ENCODE measurements at places on chromosomes 7 and 10.

DNA sequence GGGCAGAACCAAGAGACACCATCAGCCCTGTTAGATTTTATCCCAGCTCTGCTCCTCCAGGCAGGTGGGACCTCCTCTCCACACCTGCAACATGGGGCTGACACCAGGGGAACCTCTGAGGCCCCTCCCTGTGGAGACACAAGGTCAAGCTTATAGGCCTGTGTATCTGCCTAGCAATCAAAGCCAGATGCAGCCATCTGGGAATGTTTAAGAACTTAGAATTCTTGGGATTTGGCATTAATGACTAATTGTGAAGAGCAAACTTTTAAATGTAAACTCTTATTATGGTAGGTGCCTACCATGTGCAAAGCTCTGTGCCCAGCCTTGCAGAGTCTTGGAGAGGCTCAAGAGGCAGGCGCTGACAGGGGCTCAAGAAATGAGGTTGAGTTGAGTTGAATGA lies 52.1 kb downstream of the TBATA start:
- DNase-seq = no peak

GRCh38 chr7:84297616-84298015 lies 103.0 kb upstream of the SEMA3A start:
- DNase-seq = no peak

DNA sequence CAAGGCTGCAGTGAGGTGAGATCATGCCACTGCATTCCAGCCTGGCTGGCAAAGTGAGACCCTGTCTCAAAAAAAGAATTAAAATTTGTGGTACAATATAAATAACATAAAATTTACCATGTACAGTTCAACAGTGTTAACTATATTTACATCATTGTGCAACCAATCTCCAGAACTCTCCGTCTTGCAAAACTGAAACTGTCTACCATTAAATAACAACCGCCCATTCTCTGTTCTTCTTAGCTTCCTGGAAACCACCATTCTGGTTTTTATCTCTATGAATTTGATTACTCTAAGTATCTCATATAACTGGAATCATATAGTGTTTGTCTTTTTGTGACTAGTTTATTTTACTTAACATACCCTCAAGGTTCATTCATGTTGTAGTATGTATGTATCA lies 167.6 kb downstream of the AUTS2 start:
- no peak for DNase-seq

DNA sequence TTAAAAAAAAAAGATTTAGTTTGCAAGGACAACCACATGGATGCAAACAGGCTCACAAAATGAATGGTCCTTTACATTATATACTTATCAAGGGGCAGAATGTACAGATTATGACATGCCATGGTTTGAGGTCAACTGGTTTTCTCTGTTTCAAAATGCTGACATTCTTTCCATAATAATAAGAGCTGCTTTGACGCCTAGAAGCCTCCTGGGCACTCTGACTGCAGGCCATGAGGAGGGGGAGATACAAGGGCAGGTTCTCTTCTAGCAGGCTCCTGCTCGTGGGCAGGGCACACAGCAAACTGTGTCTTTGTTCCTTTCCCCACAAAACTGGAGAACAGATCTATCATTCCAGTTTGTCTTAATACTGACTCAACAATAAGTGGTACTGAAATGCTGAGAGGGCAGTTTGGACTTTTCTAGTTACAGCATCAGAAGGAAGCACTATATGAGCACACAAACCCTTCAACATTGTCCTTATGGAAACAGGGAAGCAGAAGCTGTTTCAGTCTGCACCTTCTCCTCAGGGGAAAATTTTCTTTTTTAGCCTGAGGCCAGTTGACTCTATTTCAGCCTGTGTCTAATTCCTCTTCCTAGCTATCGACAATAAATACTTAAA lies 314.9 kb upstream of the AOAH start:
- no peak for DNase-seq

DNA sequence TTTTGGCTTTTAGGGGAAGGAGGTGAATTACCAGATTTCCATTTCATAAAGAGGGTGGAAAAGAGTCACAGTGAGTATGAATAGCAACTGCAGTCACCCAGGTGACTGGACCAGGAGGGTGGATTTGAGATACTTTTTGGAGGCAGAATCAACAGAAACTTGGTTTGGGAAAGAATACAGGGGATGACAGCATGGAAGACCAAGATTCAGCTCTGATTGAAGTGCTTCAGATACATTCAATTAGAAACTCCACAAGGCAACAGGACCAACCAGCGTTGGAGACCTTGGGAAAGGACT lies 83.0 kb downstream of the SGMS1 start:
- DNase-seq = no peak

GRCh38 chr10:103712146-103712545 lies 143.2 kb downstream of the SH3PXD2A start:
- DNase-seq = no peak

DNA sequence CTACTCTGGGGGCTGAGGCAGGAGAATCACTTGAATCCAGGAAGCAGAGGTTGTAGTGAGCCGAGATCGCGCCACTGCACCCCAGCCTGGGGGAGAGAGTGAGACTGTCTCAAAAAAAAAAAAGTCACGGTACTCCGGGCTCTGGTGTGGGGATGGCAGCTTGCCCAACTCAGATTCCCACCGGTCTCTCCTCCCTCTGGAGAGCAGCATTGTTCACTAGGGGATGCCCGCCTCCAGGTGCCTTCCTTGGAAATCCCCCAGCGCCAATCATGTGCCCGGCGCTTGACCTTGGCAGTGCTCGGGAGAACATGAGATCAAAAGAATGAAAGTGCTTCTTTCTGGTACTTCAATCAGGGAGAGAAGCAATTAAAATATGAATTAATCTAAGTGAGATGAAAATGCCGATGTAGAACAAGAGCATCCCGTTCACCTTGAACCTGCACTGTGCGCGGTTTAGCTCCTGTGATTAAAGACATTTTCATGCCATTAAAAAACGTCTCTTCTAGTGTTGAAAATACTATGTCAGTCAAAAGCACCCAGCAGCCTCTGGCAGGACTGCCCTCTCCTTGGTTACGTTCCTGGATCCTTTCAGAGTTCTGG lies 1127.3 kb upstream of the AUTS2 start:
- no peak for DNase-seq

- no peak for DNase-seq
Measured at GRCh38 chr10:125081931-125082330, 78.4 kb downstream of the CTBP2 start.

GRCh38 chr7:11343818-11344413 lies 370.2 kb downstream of the PHF14 start:
- no peak for DNase-seq

DNA sequence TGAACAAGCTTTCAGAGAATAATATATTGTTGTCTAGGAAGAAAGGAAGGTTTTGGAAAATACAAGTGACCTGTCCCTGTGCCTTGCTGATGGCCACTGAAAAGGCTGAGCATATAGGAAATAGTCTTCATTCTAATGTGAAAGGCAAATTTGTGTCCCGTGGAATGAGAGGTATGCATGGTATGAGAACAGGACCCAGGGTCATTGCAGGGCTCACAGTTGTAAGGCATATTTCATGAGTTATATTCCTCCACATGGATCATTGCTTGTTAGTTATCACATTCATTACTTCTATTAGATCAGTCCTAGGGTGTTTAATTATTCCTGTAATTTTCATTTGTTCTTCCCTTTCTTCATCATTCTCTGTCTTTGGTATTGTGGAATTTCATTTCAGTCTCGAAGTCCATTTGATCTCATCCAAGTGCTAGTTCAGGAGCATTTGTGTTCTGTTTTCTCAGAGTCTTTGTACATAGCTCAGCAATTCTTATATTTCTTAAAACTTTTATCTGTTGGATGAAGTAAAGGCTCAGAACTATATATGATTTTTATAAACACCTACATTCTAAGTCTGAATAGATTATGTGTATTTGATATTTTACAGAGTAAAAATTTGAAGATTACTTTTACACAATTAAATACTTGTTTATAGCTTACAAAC lies 39.4 kb upstream of the ARHGAP21 start:
- no peak for DNase-seq

DNA sequence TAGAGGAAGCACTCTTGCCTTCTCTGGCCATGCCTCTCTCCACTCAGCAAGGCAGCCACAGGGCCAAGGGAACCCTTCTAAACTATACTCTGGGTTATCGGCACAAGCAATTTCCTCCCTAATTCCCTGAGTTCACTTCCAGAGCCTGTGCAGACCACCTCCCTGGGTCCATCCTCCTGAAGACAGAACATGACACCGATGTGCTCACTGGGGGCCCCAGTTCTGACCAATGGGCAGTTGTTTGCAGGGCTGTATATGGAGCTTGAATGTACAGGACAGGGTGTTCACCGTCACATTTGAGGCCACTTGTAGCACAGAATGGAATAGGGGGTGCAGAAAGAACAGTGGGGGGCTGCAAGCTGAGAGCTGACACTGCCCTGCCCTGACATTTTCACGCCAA lies 77.7 kb downstream of the TFEC start:
- DNase-seq = no peak

DNA sequence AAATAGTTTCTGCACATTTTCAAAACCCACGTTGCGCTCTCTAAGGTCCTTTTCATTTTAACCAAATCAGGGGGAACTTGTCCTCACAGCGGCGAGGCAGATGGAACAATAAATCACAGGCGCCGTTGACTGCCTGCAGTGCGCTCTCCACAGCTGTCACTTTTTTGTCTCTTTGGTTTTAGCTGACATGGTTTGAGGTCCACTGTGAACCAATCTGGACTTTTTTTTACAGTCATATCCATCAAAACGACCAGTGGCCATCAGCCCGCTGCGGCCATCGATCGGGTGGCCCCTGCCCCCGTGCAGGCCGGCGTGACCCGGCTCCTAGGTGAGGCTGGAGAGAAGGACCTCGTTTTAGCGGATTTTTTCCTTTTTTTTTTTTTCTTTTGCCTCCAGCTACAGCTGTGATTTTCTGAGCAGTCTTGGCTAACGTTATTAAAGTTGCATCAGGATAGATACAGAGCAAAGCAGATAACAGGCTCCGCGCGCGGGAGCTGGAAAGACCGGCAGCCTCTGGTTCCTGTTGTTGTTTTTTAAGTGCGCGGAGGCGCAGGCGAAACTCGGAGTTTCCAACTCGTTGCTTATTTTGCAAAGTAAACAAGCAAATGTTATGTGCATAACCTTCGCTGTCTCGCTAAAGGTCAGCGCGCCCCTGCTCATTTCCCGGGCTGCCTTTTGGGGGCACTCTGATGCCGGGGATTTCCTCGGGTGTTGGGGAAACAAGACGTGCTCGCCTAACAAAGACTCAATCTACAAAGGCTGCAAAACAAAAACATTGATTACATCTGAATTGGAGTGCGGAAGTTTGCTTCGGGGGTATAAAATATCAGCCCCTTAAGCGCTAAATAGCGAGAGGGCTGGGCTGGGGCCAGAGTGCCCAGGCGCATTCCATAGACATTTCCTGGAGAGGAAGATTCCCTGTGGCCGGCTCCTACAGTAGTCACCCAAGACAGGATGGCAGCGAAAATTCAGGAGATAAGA lies 414.8 kb upstream of the MKI67 start:
- DNase-seq = peak; percentile 62

DNA sequence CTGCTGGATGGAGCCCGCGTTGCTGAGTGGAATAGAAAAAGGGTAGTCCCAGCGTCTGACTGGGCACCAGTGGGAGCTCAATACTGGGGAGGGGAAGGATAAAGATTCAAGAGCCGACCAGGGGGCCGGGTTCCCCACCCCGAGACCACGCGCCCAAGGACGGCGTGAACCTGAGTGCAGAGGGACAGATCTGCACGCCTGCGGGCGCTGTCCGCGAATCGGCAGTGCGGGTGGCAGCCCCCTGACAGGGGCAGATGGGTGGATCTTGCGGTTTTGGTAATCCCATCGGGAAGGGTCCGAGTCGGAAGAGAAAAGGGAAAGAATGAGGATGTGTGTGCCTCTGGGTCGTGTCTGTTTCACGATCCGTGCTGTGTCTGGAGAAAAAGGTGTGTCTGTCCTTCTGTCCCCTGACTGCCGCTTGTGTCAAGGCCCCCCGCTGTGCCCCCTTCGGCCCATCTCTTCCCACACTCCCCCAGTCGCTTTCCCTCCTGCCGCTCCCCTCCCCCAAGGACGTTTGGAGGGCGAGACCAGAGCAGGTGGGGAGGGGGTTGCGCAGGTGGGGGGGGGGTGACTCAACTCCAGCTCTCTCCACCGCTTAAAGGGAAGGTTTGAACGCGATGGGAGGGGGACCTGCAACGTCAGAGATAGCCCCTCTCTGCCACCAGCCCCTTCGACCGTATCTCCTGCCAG lies 734 bp upstream of the VGF start:
- no peak for DNase-seq

GRCh38 chr10:24039897-24040296 lies 169.0 kb upstream of the KIAA1217 start:
- DNase-seq = no peak

- no peak for DNase-seq
Measured at GRCh38 chr10:129364949-129365348, 102.1 kb upstream of the MGMT start.

DNA sequence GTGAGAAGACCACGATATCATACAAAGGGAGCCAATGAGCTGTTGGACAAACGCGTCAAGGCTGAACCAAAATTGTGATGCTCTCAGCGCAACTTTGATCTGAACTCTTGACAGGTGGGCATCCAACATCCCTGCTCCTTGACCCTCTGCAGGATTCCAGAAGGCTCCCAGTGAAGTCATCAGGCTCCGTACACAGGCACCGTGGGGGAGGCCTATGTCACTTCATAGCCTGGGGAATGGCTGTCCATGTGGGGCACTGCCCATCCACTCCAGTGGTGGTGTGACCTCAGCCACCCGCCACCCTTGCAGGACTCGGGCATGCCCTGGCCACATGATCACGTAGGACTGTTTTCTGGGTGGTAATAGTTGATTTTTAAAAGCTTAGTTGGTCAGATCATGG lies 233.8 kb upstream of the GRB10 start:
- DNase-seq = no peak

DNA sequence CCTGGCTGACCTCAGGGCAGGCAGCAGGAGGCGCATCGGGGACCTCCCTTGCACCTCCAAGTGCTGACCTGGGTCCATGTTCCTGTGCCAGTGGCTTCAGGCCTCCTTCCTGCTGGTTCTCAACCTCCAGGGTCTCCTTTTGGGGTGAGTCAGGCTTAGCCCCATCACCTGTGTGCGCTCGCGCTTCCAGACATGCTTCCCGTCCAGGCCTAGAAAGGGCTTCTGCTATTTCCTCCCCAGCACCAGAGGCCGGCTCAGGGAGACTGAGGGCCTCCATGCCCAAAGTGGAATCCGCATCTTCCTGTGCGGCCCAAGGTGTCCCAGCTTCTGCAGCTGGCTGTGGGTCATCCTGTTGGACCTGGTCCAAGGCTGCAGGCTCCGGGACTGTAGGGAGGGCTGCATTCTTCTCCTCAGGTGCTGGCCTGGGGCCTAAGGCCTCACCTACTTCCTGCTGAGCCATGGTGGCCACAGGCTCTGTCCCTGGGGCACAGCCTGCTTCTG lies 5.9 kb downstream of the NACAD start:
- no peak for DNase-seq

DNA sequence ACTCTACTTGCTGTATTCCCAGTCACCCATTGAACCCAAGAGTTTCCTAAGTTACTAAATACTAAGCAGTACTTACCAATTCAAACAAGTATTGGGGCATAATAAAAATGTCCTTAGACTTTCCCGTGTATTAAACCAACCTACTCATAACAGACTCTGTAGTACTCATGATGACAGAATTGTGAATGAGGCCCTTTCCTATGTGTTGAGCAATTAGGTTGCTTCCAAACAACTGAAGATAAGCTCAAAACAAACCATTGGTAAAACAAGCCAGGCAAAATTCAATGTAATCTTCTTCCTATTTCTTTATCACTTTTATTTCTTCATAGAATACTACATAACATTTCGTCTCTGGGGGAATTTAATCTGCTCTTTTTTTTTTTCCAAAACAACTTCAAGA lies 106.5 kb upstream of the ANK3 start:
- DNase-seq = no peak

- DNase-seq = no peak
Measured at GRCh38 chr10:29948881-29949355, 110.5 kb downstream of the JCAD start.

- DNase-seq = no peak
Measured at GRCh38 chr7:90407484-90407821, 4.2 kb downstream of the CLDN12 start.
